ENCODE measurements at places on chromosomes 16 and 17.
A peak's percentile ranks its signal among the peaks of the same experiment; 100 is the strongest.

DNA sequence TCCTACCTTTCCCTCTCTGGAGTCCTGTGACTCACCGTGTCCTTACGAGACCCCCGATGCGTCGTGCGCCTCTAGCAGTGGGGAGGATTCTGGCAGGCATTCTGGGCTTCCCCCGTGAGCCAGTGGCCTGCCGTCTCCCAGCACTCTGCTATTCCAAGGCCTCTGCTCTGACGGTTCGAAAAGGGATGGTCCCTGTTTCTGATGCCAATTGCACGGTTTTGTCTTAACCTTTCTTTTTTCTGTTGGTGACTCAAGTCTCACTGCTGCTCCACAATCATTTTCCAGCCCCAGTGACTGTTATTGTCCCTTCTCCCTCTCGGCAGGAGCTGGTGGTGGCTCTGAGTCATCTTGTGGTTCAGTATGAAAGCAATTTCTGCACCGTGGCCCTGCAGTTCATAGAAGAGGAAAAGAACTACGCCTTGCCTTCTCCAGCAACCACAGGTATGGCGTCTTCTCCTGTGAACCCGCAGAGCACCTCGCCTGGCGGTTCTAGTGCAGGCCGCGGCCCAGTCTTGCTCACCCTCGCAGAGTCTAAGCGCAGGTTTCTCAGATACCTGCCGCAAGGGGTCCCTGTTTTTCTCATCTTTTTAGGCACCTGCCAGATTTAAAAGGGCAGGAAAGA, 100.1 kb upstream of the CHMP6 start:
- peak; percentile 65 for DNase-seq

DNA sequence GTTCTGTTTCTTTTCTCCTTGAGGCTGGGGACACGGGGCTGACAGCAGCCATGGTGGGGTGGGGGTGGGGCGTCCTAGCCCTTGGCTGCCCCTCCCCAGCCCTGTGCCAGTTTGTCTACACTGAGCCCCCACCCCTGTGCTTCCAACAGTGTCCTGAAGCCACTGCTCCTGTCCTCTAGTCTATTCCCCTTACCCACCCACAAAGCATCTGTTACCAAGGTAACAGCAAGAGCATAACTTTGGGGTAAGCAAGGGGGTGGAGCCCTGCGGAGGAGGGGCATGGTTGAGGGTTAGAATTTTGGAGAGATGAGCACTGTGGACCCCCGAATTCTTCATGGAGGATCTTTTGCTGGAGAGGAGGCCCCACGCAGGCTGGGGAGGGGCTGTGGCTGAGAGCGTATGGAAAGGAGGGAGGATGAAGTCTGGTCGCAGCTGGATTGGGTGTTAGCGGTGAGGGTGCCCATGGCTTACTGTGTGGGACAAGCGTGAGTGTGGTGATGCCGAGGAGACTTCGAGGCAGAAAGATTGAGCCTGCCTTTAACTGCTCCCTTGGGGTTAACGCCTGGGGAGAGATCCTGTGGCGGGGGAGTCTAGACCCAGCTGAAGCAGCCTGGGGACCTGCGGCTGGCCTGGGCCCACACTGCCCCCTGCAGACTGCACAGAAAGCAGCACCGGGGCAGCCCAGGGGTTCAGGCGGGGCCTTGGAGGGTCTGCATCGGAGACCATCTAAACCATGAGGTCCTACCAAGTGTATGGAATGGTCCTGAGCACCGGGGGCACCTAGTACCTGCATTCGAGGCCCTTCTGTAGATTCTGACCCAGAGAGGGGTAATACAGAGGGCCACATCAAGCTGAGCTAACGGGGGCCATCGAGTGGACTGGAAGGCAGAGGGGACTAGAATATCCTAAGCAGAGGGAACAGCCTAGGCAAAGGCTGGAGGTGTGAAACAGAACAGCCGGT, 6.1 kb upstream of the STAC2 start:
- no peak for DNase-seq

DNA sequence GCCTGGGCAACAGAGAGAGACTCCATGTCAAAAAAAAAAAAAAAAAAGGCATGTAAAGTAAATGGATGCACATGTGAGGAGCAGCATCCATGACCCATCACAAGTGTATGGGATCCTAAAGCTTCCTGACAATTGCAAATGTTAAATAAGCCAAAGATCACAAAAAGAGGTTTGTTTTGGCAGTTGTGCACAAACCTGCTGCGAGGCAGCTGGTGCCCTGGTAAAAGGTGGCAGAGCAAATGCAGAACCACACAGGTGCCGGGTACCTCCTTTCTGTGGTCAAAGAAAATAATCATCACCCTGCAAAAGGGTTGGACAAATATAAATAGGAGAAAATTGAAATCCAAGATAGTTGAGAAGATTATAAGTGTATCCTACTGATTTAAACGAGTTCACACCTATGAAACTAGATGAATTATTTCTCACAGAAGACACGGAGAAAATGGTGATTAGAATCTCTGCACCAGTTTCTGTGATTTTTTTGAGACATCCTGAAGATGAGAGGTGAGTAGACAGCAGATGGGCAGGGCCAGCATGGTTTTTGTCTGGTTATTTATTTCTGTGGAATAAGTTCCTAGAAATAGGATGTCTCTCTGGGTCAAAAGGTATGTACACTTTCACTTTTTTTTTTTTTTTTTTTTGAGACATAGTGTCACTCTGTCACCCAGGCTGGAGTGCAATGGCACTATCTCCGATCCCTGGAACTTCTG, 291.3 kb downstream of the CDH13 start:
- no peak for DNase-seq

DNA sequence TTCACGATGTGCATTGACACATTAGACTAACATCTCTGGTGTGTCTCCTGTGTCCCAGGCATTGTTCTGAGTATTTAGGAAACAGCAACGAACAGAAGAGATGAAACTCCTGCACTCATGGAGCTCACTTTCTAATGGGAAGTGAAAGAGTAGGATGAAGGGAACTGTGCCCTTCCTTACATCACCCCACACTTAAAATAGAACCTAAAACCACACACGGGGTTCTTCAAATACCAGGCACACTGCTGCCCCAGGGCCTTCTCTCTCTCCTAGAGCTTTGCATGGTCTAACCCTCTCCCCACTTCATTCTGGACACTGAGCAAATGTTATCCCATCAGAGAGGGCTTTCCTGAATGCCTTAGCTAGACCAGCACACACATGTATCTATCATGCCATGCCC, 33.7 kb downstream of the TRIM25 start:
- DNase-seq: no peak

DNA sequence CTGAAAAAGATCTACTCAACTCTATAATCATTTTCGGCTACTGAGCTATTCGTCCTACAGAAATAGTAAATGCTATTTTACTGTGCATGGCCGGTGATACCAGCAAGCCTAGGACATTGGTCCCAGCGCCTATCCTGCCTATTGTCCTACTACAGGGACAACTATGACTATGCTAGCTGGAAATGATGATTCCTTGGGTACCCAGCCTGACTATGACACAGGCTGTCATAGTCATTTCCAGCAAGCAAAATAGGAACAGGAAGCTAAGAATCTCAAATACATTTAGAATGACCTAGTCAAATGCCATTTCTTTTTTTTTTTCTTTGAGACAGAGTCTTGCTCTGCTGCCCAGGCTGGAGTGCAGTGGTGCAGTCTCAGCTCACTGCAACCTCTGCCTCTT, 33.7 kb upstream of the HSBP1 start:
- DNase-seq: no peak

Data from amniotic stem cell (primary cell).